ENCODE measurements at places on chromosomes 2 and 18.

DNA sequence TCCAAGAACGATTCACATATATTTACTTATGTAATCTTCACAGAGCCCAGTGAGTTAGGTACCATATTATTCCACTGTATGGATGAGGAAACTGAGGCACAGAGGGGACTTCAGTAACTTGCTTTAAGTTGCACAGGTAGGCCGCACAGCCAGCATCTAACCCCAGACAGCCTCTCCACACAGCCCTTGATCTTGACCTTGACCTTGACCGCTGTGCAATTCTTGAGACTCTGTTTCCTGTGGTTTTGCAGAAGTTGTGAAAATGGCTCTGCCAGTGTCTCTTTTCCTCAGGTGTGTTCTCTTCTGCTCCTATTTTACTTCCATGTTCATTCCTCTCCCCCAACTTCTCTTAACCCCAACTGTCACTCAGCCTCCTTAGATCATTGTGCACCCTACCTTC lies 206.5 kb downstream of the SOX11 start:
- no peak for DNase-seq

- no peak for DNase-seq
These were observed 6.6 kb downstream of the ASB18 start for GRCh38 chr2:236257575-236257974.

GRCh38 chr2:9144617-9145016 lies 62.0 kb upstream of the ASAP2 start:
- DNase-seq: no peak

GRCh38 chr18:76619621-76620315 lies 124.7 kb upstream of the ZNF516 start:
- no peak for DNase-seq

All from SW480 (cell line).